ENCODE measurements at places on chromosomes 13 and 19.

DNA sequence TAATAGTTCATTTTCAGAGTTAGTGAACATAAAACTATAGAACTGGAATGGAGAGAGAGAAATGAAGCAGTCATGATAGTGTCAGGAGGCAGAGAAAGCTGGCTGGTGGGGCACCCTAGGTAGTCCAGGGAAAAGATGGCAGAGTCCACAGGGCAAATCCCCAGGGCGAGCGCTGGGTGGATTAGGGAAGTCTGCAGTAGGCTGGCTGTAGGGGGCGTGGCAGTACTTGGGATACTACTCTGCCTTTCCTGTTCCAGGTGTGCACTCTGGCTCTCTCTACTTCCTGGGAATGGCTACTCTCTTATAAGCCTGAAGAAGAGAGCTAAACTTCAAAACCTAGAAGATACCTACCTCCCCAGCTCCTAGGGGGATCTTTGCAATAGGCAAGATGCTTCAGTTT is 232.9 kb upstream of the SLC10A2 start:
- no peak for DNase-seq

DNA sequence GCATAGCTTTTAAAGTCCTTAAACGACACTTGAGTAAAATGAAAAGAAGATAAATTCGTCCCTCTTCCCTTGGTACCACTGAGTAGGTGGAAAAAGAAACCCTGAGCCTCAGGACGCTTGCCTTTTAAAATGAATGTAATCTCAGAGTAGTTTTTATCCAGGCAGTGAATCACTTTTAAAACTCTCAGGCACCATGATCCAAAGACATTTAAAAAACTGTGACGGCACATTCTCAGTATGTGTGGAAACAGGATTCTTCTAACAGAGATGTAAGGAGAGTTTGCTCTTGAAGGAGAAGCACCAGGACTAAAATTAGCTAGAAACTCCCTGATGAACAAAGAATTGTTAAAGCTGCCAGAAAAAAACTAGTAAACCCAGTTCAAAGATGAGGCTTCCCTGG is 105.7 kb upstream of the SLC15A1 start:
- no peak for DNase-seq

- no peak for DNase-seq
These were observed 58.6 kb downstream of the LMO7 start for GRCh38 chr13:75694722-75695121.

- no peak for DNase-seq
These were observed 44.3 kb downstream of the MUC16 start for GRCh38 chr19:8965887-8966286.

Measured in Daoy (cell line).